ENCODE measurements at places on chromosomes 4 and X.

- no peak for DNase-seq
These were observed 65.3 kb upstream of the FAM120C start for GRCh38 chrX:54248309-54248708.

DNA sequence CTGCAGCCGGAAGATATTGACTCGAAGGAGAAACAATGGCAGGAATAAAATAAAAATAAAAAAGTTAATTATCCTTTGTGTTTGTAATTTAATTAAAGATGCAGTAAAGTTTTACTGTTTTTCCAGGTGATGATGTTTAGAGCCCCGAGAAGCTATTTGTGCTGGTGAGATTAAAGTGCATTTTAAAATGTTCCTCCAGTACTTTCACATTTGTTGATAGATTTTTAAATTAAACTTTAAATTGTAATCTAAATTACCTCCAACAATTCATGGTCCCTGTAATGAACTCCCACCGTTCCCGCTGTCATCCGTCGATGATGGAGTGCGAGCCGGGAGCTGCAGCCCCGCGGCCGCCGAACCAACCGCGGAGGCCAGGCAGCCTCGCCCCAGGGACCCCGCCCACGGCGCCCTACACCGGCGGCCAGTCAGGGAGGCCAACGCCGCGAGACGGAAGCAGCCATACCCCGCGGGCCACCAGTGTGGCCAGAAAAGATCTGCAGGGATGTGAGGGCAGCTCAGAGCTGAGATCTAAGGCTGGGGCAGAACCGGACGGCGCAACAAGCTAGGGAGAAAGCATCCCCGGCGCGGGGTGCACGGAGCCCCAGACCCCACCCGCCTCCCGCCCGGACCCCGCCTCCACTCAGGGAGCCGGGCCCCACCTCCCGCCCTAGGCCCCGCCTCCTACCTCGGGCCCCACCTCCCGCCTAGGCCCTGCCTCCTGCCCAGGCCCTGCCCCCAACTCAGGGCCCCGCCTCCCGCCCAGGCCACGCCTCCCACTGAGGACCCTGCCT, 104.0 kb downstream of the FAM53A start:
- peak; percentile 78 for DNase-seq

DNA sequence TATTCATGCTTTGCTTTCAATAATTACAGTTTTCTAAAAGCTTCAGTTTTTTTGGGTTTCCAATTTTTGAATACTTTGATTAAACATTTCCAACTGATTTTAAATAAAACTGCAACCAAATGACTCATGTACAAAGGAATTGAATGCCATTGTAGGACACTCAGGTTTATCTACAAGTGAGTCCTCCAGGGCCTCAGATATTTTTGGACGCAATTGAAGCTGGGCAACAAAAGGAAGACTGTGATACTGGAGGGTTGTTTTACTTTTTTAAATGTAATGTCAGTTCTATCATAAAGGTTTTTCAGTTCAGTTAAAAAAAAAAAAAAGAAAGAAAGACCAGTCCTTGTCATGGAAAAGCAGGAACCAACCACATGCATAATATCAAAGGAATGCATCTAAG, 64.2 kb downstream of the MAGEA10 start:
- DNase-seq: no peak

DNA sequence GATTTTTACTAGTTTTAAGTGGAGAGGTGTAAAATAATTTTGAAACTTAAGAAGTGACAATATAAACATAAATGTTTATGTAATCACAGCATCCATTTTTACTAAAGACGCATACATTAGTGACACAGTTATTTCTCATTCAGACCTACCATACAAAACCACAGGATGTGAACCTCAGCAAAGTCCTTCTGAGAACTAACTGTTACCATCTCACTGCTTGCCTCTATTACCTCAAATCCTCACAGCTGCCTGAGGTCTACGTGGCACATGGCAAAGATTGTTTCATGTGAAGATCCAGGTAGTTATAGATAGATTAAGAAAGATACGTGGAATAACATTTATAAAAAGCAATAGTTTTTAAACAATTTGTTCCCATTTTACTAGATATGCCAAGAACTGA, 189.0 kb downstream of the SLITRK2 start:
- no peak for DNase-seq

GRCh38 chrX:45186643-45187026, 14.0 kb downstream of the DIPK2B start:
- DNase-seq: no peak

DNA sequence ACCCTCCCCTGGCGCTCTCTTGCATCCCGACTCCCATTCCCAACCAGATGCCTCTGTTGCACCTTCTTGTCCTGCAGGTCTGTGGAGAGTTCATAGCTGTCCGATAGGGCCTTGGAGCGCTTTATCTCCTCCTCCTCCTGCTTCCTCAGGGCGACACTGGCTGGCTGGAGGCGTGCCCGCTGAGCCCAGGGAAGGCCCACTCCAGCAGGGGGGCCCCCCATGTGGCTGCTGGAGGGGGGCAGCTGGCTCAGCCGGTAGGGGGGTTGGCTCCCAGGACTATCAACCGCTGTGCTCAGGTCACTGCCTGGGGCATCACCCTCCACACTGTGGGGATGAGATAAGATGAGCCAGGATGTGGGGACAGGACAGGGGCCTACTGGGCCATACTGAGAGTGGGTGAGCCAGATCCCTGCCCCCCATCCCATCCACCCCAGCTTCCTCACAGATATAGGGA, 25.6 kb downstream of the IQSEC2 start:
- DNase-seq: no peak

DNA sequence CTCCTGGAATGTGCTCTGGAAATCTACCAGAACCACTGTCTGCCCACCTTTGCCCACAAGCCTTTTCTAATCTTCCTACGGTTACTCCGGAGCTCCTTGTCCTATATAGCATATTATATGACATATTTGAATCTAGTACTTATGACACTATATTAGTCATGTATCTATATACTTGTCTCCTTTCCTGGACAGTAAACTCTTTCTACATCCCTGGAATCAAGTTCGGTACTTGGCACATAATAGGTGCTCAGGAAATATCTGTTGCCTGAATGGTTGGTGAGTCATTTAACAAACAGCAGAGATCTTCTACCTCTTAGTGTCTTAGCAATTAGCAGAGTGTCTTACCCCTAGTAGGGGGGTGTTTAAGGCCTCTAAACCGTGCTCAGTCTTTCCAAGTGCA, 123.6 kb downstream of the RELL1 start:
- DNase-seq: no peak

DNA sequence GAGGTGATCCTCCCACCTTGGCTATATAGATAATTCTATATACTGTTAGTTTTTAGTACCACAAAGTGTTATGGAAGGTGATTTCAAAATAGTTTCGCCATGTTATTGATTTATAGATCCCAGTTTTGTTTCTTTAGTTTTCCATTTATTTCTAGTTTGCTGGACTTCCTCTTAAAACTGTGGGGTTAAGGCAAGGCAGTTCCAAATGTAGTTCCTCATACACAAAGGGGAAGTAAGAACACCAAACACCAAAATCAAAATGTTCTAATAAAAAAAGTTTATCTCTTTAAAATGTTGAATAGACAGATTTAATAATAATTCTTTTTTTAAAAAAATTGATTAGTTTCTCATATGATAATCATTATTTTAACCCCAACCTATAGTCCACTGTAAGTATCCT, 6.8 kb upstream of the CISD2 start:
- no peak for DNase-seq

GRCh38 chr4:62531731-62532130, 1331.6 kb downstream of the ADGRL3 start:
- DNase-seq: no peak

DNA sequence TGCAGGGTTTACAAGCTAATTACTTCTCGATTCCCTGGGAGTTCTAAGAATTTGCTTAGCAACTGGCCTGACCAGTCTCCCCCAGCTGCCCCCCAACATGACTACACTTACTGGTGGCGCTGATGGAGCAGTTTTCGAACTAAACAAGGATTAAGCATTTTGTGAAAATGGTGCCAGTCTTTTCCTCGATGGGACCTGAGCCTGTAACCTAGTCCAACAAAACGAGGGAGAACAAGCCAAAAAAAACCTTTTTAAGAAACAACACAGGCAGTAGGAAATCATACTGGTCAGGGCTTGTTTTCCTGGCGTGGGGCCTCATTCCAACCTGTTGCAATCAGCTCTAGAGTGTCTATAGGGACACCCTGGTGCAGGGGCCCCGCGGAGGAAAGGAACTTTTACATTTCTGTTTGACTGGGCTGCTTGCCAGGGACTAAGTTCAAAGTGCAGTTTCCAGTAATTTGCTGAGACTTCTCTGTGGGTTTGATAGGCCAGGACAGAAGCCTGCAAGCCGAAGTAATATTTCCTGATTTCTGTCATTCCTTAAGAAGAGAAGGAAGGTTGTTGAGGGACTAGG, 158.7 kb downstream of the SPRY1 start:
- DNase-seq: no peak

DNA sequence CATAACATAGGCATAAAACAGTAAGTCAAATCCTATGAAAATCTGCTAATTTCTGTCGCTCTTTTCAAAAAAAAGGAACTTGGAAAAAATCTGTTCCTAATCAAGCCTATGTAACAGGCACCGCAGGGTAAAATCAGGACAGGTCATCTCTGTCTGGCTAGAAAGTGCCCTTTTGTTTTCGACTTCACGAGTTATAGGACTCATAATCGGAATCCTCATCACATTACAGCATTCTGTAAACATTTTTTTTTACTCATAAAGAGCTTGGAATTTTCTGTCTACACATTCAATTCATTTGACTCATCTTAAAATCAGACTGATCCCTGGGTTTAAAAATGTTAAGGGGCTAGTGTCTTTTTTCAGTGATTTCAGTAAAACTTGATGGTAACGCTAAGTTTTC, 181.7 kb upstream of the TBC1D9 start:
- DNase-seq: no peak

DNA sequence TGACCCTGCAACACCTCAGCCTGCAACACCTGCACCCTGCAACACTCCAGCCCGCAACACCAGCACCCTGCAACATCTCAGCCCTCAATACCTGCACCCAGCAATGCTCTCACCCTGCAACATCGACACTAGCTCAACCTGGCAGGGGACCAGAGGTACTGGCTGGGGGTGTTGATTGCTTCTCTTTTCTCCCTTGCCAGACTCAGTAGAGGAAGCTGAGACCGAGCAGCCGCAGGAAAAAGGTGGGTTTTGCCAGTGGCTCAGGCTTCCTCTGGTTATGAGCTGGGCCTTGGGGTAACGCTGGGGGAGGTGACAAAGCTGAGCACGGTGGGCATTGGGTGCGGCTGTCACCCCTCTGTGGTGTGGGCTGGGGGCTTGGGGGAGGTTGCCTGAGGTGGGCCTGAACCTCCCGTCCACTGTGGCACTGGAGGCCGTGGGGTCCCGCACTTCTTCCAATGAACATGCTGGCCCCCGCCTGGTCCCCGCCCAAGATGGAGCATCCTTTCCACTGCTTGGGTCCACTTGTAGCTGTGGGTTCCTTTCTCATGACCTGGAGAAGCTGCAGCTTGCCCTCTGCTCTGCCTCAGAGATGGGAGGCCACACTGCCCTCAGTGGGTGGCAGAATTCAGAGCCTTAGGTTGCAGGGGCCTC, 26.0 kb downstream of the SH3TC1 start:
- DNase-seq: no peak

- no peak for DNase-seq
These were observed 17.5 kb downstream of the STX18 start for GRCh38 chr4:4524364-4524763.

- no peak for DNase-seq
These were observed 11.4 kb downstream of the EFNB1 start for GRCh38 chrX:68840256-68840655.

DNA sequence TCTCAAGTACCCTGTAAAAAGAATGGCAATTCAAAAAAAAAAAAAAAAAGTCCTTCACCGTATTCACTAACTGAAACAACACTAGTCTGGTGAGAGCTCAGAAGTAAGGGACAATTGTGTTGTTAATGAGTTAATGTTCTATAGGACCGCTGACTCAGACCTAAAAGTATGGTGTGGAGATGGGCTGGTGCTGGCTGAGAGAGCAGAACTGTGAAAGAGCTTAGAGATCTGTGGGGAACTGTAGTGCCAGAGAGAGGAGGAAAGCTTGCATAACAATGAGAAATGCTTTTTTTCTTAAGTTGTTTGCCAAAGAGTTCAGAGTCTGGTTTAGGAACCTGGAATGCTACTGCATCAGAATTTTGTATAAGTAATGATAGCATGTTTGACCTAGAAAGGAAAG, 65.1 kb downstream of the LHFPL1 start:
- DNase-seq: no peak

- no peak for DNase-seq
These were observed 39.1 kb upstream of the NSUN7 start for GRCh38 chr4:40710484-40711254.

DNA sequence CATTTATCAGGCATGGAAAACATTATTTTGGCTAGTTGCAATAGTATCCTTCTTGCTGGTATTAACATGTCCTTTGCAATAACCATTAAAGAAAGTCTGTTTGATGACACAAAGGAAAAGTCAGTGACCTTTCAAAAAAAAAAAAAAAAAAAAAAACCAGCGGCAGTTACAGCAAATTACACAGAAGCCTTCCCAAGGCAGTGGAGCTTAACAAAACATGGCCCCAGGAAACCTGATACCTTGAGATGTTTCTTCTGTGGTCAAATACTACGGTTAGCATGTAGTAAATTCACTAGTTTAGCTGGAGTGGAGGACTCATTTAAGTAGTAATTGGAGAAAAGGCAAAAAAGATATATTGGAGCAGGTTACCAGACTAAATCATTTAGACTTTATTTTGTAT, 359.1 kb downstream of the DACH2 start:
- DNase-seq: no peak

DNA sequence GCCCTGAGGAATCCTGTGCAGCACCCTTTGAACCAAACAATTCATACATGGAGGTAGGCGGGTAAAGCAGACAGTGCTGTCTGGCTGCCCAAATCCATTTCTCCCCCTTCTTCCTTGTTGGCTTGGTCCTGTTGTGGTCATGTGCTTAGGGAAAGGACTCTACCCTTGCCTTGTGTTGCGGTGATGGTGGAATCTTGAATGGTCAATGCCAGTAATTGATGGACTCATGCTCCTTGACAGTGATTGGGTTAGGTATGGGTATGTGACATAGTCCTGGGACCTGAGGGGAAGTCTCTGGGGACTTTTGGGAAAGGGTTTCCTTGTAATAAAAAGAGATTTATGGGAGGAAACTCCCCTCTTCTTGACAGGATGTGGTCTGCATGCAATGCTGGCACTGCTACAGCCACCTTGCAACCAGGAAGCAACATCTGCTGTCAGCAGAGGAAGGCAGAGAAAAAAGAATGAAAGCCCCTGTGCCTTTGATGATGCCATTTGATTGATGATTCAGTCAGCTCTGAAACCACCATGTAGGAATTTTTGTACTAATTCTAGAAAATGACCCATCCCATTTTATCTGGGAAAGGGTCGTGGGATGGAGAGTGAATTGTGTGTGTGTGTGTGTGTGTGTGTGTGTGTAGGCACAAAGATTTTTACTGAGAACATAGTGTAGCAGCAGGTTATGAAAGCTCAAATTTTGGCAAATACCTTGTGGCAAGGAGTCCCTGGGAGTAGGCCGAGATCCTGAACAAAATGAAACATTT, 30.0 kb upstream of the HUWE1 start:
- no peak for DNase-seq
